Smooth muscle cell of the umbilical artery (primary cell): ENCODE measurements at places on chromosomes 12 and 14. TPM values are rescaled to one million over a fixed set of nuclear protein-coding genes. Genes with fewer than 3 reads are reported as not detected.

The FOXA1 gene
- total RNA-seq, result 1.1 TPM in 1 of 2 replicates, not detected in the other

The GPR84 gene
- total RNA-seq, result 0.05 TPM in 1 of 2 replicates, not detected in the other

The C14orf180 gene
- not detected in 2 replicates for total RNA-seq

The KLRB1 gene
- total RNA-seq, result not detected in 2 replicates

The MED6 gene
- total RNA-seq, result 33.9 and 37.3 TPM in 2 replicates

The CCDC91 gene
- 35.0 and 35.1 TPM in 2 replicates for total RNA-seq

The BEST3 gene
- total RNA-seq, result 0.30 and 0.37 TPM in 2 replicates

The TPPP2 gene
- total RNA-seq, result not detected in 2 replicates

The PIWIL1 gene
- total RNA-seq, result not detected in 2 replicates

The BDKRB2 gene
- 17.1 and 33.3 TPM in 2 replicates for total RNA-seq

The ZNF839 gene
- total RNA-seq, result 8.0 and 9.0 TPM in 2 replicates
